ENCODE measurements at places on chromosomes 12 and 14.
A peak's percentile ranks its signal among the peaks of the same experiment; 100 is the strongest.

- no peak for DNase-seq
Measured at GRCh38 chr12:42789808-42790760, 200.5 kb upstream of the PRICKLE1 start.

- peak; percentile 93 for DNase-seq
Measured at GRCh38 chr14:92756446-92756845, 8.0 kb upstream of the LGMN start.

GRCh38 chr12:15323480-15323879 lies 1.2 kb downstream of the PTPRO start:
- no peak for DNase-seq

DNA sequence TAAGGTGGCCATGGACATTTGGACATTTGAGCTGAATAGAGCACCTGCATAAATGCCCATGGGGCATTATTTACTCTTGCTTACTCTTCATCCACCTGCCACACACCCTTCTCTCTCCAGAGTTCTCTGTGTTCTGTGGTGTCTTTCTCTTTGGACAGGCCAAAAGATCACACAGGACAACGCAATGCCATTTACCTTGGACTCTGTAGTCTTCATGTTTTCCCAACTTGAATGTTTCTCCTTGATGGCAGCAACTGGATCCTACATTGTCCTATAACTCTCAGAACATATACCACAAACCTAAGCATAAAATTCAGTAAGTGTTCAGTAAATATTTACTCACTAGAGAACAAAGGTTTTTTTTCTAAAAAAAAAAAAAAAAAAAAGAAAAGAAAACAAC lies 41.7 kb upstream of the PTHLH start:
- DNase-seq, result no peak

GRCh38 chr14:27929797-27930347 lies 836.7 kb upstream of the FOXG1 start:
- no peak for DNase-seq

- DNase-seq, result peak; percentile 94
Measured at GRCh38 chr12:91877022-91877421, 268.6 kb downstream of the BTG1 start.

GRCh38 chr12:122820838-122821271 lies 14.4 kb upstream of the HIP1R start:
- DNase-seq, result no peak

DNA sequence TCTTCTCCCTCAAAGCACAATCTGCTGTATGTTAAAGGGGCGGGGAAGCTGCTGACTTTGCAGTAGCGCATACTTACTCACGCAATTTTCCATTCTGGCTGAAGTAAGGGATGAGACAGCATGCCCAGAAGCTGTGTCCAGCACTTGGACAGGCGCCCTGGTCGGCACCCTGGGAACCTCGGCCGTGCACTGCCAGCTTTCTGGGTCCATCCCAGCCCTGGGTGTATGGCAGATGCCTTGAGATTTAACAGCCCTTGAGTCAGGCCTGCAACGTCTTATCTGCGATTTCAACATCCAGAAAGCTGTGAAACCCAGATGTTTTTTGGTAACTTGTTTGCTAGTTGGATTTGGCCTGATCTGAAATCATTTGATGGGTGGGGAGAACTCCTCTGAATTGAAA lies 16.1 kb downstream of the EML1 start:
- no peak for DNase-seq

GRCh38 chr14:104706733-104707607 lies 17.1 kb upstream of the ADSS1 start:
- no peak for DNase-seq

- no peak for DNase-seq
Measured at GRCh38 chr14:29148221-29148620, 381.6 kb downstream of the FOXG1 start.

DNA sequence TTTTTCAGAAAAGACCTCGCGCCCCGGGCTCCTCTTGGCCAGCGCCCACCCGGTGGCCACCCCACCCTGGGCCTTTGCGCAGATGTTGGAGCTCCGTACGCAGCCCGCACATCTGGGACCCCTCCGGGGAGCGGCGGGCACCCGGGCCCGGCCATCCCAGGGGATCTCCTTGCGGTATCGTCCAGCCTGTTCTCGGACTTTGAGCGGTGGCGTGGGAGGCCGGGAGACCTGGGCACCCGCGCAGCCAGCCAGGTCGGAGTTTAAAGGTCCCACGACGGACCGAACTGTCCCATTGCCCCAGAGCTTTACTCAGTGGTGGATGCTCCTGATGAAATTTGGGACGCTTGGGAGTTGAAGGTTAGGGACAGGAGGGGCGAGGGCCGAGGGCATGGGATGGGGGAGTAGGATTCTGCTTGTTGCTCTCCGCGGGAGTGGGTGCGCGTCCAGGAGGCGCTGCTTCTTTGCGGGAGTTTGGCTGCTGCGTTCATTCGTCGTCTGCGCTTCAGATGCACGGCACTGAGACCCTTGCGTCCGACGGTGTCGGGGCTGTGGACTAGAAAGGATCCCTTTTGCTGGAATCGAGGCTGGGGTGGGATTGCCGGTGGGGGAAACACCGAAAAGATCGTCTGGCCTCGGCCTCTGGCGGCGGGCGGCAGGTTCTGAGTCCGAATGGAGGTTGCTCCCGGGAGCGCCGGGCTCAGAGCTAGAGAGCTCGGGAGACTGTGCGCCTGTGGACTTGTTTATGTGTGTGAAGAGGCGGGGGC lies 1.4 kb downstream of the NTF3 start:
- DNase-seq, result no peak

DNA sequence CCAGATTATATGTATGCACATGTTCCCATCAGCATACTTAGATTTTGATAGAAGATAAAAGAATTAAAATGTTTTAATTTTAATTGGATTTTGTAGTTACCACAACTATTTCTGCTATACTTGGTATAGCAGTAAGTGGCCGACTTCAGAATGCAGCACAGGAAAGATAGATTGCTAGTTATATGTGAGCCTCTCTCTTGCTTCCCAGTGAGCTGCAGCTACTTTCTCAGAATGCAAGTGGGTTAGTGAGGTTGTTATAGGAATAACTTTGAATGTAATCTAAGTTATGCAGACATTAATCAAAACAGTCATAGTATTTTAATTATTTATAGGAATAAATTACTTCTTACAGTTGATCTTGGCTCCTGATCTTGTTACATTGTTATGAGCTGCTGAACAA lies 240.6 kb downstream of the RAD51B start:
- no peak for DNase-seq

Data from suppressor macrophage treated with lipopolysaccharide for 4 hours (primary cell).